ENCODE measurements at places on chromosomes 13 and 19. TPM values are rescaled to one million over a fixed set of nuclear protein-coding genes. Genes with fewer than 3 reads are reported as not detected.
A peak's percentile ranks its signal among the peaks of the same experiment; 100 is the strongest.

Gene HCST
- 4.0 TPM for total RNA-seq

Gene REEP6
- total RNA-seq = 0.58 TPM

Gene CCL25
- not detected for total RNA-seq

- no peaks in the 10 kb centered on the region for H3K27me3 ChIP-seq
- no peak for DNase-seq
- H3K4me3 ChIP-seq = no peak overlapping the region
These were observed 121.2 kb downstream of the PDS5B start for GRCh38 chr13:32707471-32707870.

GRCh38 chr19:35727956-35728706, 10.3 kb downstream of the KMT2B start:
- H3K27me3 ChIP-seq = no peaks in the 10 kb centered on the region
- DNase-seq = no peak
- H3K36me3 ChIP-seq = peaks cover 95% of the 10 kb centered on the region
- H3K4me3 ChIP-seq = no peak overlapping the region
- H3K4me1 ChIP-seq = no peaks in the 10 kb centered on the region

- H3K36me3 ChIP-seq = no peaks in the 10 kb centered on the region
- DNase-seq = no peak
- H3K4me1 ChIP-seq = no peaks in the 10 kb centered on the region
- H3K27me3 ChIP-seq = no peaks in the 10 kb centered on the region
- H3K27ac ChIP-seq = no peak overlapping the region
These were observed 116.6 kb downstream of the CYSLTR2 start for GRCh38 chr13:48770372-48770771.

DNA sequence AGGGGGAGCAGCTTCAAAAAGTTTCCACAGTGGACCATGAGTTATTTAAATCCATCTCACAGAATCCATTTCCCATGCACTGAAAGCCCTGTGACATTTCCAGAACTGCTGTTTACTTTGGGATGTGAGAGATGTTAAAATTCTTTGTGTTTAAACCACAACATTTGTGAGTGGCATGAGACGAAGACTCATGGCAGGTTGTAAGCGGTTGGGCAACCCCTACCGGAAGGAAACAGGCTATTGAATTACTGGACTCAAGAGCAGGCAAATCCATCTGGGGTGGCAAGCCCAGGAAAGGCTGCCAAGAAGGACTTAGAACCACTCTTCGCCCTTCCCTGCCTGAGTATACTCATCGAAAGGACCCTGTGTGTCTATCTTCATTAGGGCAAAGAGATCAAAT, 22.3 kb upstream of the CLDN10 start:
- no peak overlapping the region for H3K27ac ChIP-seq
- no peaks in the 10 kb centered on the region for H3K4me1 ChIP-seq
- DNase-seq = no peak

DNA sequence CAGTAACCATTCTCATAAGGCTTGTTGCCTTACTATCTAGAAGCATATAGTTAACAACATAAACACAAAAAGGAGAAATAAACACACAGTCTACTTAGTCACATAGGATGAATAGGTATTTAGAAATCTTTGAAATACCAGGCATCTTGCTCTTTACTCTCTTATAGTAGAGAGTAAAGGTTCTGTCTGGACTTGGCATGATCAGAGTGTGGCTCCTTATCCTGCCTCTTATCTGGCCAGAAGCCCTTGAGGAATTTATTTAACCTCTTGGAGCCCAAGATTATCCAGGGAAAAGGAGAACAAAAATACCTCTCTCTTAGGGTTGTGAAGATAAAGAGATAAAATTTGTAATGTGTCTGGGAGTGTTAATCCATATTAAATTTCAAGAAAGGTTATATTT, 100.2 kb upstream of the MBNL2 start:
- H3K36me3 ChIP-seq = no peaks in the 10 kb centered on the region
- no peak overlapping the region for H3K27ac ChIP-seq
- H3K4me3 ChIP-seq = no peak overlapping the region
- no peak for DNase-seq
- no peaks in the 10 kb centered on the region for H3K27me3 ChIP-seq

DNA sequence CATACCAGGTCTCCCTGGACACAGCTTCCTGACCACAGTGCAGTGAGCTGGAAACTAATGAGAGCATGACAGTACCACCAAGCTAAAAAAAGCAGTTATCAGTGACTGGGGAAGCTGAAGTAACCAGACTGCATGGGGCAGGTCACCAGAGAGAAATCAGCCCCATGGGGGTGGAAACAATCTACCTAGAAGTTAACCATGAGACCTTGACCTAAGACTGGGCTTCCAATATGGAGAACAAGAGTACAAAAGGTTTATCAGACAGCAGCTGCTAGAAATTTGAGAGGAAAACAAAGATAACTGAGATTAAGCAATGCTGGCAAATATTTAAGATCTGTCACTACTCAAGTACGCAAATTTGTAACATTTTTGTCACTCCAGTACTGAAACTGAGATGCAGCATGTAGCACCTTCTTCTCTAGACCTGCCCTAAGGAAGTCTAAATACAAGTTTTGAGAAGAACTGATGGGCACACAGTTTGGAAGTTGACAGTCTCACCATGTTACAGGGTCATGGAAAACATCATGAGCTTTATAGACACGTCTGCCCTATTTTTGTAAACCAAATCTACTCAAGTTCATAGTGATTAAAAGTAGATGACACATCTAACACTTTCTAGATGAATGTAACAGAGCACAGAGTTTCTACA, 2641.8 kb upstream of the PCDH20 start:
- H3K27ac ChIP-seq = no peak overlapping the region

GRCh38 chr13:101930331-101930730, 471.5 kb downstream of the FGF14 start:
- H3K36me3 ChIP-seq = no peaks in the 10 kb centered on the region
- no peak overlapping the region for H3K27ac ChIP-seq
- H3K4me3 ChIP-seq = no peak overlapping the region

DNA sequence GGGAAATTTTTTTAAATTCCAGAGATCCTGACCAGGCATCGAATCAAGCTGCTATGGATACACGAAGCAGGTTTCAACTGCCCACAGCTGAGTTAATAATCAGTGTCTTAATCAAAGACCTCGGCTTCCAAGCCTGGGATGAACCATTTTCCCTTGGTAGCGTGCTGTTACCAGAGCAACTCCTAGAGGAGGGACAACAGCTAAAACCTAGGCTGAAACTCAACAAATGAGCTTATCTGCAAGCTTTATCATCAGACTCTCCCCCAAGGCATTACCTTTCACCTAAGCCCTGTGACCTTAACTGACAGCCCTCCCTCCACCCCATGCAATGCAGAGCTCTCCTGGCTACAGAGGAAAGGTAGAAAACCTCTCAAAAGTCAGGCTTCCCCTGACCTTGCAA, 39.7 kb downstream of the RCBTB1 start:
- no peak for DNase-seq
- peaks cover 17% of the 10 kb centered on the region for H3K36me3 ChIP-seq
- no peak overlapping the region for H3K4me3 ChIP-seq
- H3K4me1 ChIP-seq = no peaks in the 10 kb centered on the region
- no peaks in the 10 kb centered on the region for H3K27me3 ChIP-seq

- peak overlapping the region; percentile 58 for H3K4me3 ChIP-seq
- peak; percentile 77 for DNase-seq
- peaks cover 65% of the 10 kb centered on the region for H3K4me1 ChIP-seq
- peaks cover 2% of the 10 kb centered on the region for H3K27me3 ChIP-seq
- peaks cover 44% of the 10 kb centered on the region for H3K36me3 ChIP-seq
- H3K27ac ChIP-seq = peak overlapping the region; percentile 100
These were observed 754 bp upstream of the SIX5 start for GRCh38 chr19:45769821-45770191.

DNA sequence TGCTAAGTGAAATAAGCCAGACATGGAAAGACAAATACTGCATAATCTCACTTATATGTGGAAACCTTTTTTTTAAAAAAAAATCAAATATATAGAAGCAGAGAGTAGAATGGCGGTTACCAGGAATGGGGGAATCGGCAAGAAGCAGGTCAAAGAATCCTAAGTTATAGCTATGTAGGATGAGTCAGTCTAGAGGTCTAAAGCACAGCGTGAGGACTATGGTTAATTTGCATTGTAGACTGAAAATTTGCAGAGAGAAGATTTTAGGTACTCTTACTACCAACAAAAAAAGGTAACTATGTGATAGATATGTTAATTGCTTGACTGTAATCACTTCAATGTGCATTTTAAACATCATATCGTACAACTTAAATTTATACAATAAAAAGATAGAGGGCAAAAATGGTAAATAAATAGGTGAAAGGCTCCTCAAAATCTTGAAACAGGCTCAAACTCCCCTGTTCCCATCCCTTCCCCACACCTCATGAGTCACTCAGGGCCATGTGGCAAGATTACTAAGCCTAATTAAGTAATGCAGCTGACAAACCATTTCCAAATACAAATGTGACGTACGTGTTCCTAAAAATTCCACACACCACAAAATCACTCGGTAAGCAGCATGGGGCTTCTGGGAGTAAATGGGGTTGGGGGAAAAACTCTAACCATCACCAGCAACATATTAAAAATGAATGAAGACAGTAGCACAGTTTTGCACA, 159.0 kb downstream of the USP12 start:
- H3K27ac ChIP-seq = no peak overlapping the region
- peaks cover 2% of the 10 kb centered on the region for H3K27me3 ChIP-seq
- no peak for DNase-seq
- H3K4me3 ChIP-seq = no peak overlapping the region
- peaks cover 9% of the 10 kb centered on the region for H3K4me1 ChIP-seq

All from muscle of leg (tissue), 16 donors.